Stimulated activated CD4-positive, alpha-beta T cell treated with anti-CD3 and anti-CD28 coated beads, TNF-alpha, amount 100 ng/mL, for 4 hours (primary cell): ENCODE measurements at places on chromosomes 12 and 14.

DNA sequence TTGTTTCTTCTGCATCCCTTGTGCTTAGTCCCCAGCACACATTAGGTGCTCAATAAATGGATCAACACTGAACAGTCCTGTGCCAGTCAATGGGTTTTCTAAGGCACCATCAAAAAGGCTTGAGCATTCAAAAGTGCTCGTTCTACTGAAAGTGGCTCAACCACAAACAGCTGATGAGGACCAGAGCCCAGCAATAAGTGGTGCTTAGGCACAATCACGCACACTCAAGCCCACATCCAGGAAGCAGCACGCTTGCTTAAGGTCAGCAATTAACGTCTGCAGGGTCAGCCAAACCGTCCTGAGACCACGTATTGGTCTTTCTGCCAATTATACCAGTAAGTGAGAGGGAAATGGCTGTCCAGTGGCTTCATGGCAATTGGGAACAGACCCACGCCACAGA, 56.5 kb downstream of the PRIMA1 start:
- no peak for DNase-seq

DNA sequence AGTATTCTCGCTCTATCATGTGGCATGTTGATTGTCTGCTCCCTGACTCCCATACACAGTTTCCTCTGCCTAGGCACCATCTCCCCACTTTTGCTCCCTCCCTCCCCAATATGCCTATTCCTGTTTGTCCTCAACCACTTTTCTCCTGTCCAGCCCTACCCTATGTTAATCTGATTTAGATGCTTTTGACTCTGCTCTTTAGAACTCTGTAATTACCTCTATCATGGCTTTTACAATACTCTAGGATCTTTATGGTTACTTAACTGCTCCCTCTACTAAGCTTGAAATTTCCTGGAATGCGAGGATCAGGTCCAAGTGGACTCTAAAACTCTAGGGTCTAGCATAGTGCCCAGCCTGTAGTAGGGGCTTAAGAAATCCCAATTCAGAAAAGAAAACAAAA, 68.6 kb downstream of the TGFB3 start:
- no peak for DNase-seq

GRCh38 chr12:76878899-76879709, at the start of gene CSRP2:
TSS of gene CSRP2 (minus strand) at chr12:76879019. CDS start at chr12:76866260, 12,759 bp downstream.
- DNase-seq = peak; percentile 13

DNA sequence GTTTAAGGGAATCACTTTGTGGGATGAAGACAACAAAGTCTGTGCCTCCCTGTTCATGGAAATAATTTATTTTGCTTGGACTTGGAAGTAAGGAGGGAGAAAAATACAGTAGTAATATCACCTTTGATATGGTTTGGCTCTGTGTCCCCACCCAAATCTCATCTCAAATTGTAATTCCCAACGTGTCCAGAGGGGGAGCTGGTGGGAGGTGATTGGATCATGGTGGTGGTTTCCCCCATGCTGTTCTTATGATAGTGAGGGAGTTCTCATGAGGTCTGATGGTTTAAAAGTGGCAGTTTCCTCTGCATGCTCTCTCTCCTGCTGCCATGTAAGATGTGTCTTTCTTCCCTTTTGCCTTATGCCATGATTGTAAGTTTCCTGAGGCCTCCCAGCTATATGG, 460.7 kb downstream of the NOVA1 start:
- no peak for DNase-seq

DNA sequence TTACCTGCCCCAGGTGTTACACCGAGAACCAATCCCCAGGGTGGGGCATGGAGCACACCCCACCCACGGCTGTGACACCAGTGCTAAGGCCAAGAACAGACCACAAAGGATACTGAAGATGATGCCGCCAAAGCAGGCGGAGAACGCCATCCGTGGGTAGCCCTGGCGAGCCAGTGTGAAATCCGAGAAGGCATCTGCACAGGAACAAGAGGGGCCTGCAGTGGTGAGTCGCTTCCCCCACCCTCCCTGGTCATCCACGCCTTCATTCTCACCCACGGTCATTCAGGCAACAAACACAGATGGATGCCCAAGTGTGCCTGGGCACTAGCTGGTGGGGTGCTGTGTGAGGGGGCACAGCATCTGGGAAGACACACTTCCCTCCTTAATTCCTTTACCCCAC, 28.5 kb downstream of the SLC8B1 start:
- no peak for DNase-seq

- no peak for DNase-seq
Observed at GRCh38 chr12:5402009-5402935, 29.6 kb upstream of the NTF3 start.

GRCh38 chr14:34228650-34228976, 233.4 kb downstream of the SPTSSA start:
- no peak for DNase-seq

- no peak for DNase-seq
Observed at GRCh38 chr12:5548152-5548943, 116.4 kb downstream of the NTF3 start.

GRCh38 chr12:122891661-122892525, 4.0 kb downstream of the VPS37B start:
- no peak for DNase-seq

GRCh38 chr14:74599946-74600345, 12.1 kb downstream of the LTBP2 start:
- DNase-seq = no peak

GRCh38 chr14:77264466-77265186, 6.4 kb downstream of the NGB start:
- no peak for DNase-seq

GRCh38 chr12:107990325-107990724, 138.8 kb upstream of the WSCD2 start:
- no peak for DNase-seq
